Epithelial cell of esophagus (primary cell): ENCODE measurements at places on chromosomes 3 and 15.
A peak's percentile ranks its signal among the peaks of the same experiment; 100 is the strongest.

DNA sequence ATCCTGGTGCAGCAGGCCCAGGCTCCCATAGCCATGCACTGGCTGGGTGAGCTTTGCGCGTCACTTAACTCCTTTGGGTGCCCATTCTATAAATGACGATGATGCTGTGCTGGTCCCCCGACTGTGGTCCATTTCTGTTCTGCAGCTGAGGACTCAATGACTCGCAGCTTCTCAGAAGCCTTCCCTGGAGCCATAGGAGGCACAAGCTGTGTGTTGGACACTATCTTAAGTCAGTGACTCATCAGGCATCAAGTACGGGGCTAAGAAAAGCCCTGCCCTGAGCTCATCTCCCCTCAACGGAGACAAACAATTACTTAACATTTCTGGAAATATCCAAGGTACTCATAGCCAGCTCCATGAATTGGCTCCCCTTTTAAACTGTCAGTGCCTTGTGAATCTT is 13.8 kb upstream of the MUSTN1 start:
- DNase-seq = peak; percentile 59

DNA sequence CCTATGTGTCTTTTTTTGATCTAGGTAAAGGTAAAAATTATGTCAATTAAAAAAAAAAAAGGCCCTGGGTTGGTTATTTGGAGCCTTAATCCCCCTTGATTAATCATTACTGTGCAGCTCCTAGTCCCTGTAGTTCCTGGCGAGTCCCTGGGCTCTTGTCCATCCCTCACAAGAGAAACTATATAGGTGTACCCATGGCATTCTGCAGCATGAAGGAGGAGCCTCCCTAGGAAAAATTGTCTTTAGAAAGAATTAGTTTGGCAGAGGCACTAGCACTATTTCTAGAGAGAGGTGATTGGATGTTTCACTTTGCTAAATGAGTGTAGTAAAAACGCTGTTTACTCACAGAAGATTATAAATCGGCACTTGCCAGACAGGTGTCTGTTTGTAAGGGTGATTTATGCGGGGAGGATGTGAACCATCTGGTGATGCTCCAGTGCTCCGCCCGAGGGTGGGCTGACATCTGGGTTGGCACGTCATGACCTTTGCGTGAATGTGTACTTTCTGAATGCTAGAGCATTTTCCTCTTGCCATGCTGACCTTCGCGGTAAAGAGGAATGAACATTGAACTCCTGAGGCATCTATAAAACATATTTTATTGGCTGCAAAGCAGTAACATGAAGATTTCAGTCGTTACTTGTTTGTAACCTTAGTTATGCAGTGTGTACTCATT is 12.6 kb downstream of the PLCL2 start:
- no peak for DNase-seq

DNA sequence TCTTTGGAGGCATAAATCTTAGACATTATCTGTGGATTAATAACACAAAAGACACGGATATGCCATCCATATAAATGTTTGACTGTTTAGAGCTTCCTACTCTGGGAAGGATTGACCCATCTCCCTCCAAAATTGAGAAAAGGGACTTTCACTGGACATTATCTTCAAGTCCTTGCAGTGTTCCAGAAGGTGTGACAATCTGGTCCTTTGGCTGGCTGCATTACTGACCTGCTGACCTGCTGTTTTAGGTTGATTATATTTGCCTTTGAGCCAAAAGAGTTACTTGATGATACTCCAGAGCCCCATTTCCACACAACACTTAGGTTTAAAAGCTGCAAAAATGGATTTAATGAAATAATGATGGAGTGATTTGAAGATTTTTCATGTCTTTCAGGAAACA is 504.6 kb downstream of the LPP start:
- DNase-seq = no peak

- DNase-seq = peak; percentile 81
Measured at GRCh38 chr3:143070977-143071551, 48.5 kb upstream of the CHST2 start.

DNA sequence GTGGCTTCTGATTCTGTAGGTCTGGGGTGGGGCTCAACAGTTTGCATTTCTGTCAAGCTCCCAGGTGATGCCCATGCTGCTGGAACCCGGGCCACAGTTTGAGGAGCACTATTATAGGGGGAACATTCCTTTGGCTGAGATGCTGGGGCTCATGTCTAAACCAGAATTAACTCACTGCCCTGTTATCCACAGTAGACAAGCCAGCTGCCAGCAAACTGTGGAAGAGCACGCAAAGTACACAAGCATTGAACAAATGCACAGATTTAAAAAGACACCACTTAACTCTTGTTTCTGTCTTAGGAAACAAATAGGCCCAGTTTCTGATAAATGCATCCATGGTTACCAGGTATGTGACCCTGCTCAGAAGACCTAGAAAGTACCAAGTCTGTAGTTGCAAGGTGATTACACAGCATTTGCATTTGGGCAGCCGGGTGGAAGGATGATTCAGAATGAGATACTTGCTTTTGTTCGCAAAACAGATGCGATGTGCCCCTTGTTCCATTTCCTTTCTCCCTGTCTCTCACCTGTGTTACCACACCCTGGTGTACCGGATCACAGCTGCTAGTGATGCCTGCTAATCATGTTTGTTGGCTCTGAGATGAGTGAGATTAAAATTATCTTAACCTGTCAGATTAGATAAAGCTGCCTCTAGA is 12.4 kb downstream of the GYG1 start:
- peak; percentile 67 for DNase-seq

- no peak for DNase-seq
Measured at GRCh38 chr15:51191072-51191670, 96.5 kb upstream of the TNFAIP8L3 start.

DNA sequence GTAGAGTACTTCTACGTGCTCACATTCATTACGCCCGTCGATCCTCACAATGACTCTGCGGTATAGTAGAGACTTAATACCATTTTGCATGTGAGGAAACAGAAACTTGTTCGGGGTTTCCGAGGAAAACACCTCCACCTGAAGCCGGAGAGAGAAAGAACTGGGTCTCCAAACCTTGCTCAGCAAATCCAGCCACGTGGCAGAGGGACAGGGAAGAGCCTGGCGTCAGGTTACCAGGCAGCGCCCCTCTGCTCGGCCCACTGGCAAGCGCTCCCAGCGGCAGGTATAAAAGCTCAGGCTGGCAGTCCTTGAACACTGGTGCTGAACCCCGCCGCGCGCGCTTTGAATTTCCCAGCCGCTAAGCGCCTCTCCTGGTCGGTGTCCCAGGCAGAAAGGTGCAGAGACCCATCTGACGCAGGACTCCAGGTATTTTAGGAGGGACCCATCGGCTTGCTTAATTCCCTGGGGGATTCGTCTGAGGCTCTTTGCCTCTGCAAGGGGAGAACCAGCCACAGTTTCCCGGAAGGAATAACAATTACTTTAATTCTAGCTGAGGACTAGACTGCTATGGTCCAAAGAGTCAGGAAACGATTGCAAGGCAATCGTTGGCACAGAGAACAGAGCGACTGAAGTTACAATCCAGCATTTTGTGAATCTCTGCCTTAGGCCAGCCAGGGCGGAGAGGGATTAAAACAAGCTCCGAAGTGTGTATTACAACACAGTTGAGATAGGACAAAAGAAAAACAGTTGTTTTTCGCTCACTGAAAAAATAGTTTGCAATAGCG is at the start of gene C2CD4A:
TSS of gene C2CD4A (plus strand) at position 315 of the 785 bp plus-strand sequence. CDS start 637 bp downstream, outside the sequence.
- peak; percentile 86 for DNase-seq

DNA sequence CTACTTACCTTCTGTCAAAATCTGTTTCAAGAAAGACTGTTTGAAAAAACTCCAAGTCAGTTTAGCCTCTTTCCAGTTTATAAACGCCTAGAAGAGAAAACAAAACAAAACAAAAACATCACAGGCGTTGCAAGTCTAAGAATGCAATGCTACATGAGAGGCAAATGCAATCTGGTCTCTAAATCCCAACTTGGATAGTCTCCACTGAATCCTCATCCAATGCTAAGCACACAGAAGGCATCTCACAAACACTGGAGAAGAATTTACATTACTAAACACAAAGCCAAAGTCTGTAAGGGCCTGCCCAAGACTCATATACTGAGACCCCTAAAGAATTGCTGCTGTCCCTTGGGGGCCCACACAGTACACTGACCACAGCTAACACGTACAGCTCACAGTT is 18.4 kb downstream of the RFT1 start:
- DNase-seq = no peak

- DNase-seq = no peak
Measured at GRCh38 chr3:133371676-133372075, 28.2 kb upstream of the BFSP2 start.

DNA sequence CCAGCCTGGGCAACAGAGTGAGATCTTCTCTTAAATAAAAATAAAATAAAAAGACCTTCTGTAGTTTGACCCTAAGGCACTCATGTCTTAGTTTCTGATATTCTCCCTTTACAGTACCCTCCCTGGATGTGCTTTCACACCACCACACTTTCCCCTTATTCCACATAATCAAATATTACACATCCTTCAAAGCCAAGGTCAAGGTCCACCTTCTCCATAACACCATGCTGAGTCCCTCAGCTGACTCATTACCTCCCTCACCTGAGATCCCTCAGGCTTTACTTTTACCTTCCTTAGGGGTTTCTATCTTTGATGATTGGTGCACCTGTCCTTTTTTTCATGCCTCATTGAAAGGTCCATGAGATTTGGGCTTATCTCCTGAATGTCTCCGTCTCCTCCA is 25.5 kb upstream of the MNS1 start:
- DNase-seq = no peak

DNA sequence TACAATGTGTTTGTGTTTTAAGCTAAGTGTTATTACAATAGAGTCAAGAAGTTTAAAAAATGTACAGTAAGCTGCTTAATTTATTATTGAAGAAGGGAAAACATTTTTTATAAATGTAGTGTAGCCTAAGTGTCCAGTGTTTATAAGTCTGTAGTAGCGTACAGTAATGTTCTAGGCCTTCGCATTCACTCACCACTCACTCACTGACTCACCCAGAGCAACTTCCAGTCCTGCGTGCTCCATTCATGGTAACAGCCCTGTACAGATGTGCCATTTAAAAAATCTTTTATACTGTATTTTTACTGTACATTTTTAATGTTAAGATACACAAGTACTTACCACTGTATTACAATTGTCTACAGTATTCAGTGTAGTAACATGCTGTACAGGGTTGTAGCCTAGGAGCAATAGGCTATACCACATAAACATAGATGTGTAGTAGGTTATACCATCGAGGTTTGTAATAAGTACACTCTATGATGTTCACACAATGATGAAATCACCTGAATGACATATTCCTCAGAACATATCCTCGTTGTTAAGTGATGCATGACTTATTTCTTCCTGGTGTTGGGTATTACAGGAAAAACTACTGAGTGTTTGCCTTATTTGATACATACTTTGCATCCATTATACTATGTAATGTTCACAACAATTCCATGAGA is 156.6 kb upstream of the NUDT16 start:
- peak; percentile 55 for DNase-seq

DNA sequence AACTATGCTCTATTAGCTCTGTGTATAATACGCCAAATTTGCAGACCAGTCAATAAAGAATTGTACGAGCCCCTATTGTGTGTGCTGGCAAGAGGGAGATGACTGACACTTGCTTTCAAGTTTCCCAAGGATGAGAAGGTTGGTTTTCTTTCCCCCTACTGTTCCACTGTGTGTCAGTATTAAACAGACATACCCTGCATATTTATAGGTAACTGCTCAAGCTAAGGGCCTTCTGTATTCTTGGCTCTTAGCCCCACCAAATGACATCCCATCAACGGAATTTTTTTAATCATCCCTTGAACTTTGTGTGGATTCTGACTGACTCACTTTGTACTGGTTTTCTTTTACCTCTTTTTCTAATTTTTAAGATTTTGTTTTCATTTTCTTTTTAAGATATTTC is 60.6 kb upstream of the GYG1 start:
- peak; percentile 16 for DNase-seq

DNA sequence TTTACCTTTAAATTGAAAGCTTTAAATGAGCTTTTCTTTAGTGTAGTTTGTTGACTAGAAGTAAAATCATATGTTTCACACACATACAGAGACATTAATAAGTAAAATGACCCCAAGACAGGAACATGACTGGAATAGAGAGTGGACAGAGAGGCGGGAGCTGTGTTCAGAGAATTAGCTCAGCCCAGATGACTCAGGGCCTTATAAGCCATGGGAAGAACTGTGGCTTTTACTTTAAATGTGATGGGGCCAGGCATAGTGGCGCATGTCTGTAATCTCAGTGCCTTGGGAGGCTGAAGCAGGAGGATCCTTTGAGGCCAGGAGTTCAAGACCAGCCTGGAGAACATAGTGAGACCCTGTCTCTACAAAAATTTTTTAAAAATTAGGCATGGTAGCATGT is 26.7 kb downstream of the SACM1L start:
- no peak for DNase-seq

DNA sequence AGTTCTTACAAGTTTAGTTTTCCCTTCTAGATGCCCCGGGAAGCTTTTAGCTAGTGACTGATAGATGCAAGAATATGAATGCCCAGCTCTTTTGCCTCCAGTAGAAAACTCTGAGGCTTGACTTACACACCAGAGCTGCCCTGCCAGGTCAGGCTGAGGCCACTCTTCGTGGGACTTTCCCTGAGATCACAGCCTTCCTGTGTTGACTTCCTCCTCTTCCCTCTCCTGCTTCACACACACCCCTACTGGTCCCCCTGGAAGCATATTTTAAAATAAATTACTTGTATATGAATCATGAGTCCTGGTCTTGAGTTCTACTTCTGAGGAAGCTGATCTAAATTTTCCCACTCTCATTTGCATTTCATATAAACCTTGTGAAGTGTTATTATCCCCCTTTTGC is 413.7 kb downstream of the PDCD6IP start:
- DNase-seq = peak; percentile 1

DNA sequence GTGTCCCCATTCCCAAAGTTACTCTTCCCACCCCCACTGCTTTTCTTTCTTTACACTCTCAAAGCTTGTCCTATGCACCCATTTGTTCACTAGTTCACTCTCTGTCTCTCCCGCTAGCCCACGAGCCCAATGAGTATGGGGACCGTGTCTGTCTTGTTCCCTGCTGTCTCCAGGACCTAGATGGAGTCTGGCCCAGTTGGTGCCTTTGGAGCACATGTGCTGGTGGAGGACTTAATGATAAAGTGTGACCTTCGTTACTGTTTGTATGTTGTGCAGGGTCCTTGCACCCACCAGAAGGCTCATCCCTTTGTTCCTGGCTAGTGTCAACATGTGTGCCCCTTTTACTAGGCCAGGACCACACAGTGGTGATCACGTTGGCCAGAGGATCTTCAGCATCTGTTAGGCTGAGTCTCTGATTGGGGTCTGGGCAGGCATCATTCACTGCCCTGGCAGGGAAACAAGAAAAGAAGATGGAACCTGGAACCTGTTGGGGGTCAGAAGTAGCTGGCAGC is 7.4 kb downstream of the CISH start:
- no peak for DNase-seq
